Activated T-cell treated with anti-CD3 and anti-CD28 coated beads for 24 hours (primary cell): ENCODE measurements at places on chromosomes 6 and 20.

DNA sequence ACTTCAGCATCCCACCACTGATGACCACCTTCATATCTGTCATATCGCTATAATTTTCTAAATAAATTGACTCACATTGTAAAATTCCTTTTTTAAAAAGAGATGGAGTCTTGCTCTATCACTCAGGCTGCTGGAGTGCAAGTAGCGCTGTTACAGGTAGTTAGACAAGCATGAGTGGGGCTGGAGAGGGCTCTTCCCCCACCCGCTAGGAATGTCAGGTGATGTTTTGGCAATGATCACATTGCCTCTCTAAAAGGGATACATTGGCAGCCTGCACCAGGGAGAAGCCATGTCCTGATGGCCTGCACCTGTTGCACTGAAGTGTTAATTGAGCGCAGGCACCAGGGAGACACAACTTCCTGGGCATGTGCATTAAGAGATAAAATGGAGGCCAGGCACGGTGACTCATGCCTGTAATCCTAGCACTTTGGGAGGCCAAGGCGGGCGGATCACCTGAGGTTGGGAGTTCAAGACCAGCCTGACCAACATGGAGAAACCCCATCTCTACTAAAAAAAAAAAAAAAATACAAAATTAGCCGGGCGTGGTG is 16.9 kb upstream of the SLC22A16 start:
- DNase-seq = no peak

DNA sequence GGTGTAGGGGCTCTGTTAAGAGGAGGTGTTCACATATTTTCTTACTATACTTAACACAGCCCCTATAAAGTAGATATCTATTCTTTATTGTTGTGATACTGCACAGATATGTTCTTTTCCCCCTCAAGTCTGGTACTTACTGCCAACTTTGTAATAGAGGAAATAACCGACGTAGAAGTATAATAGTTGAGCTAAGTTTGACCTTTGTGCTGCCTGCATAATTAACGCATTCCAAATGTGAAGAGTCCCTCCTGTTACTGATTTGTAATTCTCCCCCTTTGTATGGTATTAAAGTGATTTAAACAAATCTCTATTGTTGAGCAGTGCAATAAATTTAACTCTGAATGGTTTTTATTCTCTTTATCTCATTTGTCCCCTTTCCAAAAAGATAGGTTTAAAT is 39.0 kb downstream of the PHF3 start:
- DNase-seq = no peak

DNA sequence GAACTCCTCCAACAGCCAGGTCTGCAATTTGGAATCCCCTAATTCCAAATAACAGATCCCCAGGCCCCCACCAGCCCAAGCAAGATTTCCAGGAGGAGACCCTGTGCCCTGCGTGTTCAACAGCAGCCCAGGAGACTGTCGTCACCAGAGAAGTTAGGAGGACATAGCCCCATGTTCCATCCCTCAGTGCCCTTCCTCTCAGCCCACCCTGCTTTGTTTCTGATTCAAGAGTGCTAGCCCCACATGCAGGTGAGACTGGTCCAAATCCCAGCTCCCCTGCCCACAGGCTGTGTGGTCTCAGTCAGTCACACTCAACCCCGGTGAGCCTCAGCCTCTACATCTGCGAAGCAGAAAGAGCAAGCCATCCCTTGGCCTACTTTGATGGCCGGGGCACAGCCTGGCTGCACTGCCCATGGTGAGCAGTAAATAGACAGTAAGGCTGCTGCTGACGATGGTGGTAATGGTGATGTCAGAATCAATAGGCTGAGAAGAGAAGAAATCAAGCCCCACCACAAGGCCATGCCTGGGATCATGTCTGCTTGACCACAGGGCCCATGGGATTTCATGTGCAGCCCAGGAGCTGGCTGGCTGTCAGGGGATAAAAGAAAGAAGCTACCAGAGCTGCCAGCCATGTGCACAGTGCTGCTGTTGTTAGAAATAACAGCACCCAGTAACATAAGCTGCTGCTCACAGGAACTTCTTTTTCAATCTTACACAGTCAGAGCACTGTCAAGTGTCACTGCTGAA is 51.5 kb upstream of the NXT1 start:
- DNase-seq = no peak

GRCh38 chr6:31152781-31153180 is 4.8 kb downstream of the CCHCR1 start:
- DNase-seq = no peak

DNA sequence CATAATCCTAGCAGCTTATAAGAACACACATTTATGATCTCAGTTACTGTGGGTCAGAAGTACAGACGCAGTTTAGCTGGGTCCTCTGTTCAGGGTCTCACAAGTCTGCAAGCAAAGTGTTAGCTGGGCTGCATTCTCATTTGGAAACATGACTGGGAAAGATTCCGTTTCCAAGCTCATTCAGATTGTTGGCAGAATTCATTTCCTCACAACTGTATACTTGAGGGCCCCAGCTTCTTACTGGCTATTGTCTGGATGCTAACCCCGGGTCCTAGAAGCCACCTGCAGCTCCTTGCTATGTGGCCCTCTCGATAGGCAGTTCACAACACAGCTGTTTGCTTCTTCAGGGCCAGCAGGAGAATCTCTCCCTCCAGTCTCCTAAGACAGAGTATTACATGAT is 13.1 kb downstream of the TCP11 start:
- no peak for DNase-seq

DNA sequence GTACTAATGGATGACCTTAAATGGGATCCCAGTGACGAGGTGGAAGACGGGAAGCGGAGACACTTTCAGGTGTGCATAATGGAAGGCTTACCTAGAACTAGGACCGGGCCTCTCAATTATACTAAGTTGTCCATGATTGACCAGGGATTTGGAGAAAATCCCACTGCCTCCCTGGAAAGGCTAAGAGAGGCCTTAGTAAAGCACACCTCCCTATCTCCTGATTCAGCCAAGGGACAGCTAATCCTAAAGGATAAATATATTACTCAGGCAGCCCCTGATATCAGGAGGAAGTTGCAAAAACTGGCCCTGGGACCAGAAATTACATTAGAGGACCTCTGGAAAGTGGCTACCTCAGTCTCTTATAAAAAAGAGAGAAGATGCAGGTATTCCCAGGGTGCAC is 93.2 kb downstream of the JARID2 start:
- no peak for DNase-seq

DNA sequence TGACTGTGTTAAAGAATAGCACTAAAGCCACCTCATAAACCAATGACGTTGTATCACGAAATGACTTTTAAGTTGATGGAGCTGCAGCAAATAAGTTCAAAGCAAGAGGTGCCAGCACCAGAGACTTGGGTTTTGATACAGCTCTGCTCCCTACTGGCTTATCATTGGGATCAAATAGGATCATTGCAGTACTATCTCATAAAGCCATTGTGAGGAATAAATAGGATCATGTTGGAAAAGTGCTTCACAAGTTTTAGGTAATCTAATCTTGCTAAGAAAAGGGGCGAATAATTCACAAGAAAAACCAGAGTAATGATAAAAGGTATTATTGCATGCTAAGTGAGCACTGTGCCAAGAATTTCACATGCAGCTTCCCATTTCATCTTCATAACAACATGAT is 10.4 kb upstream of the CEP85L start:
- DNase-seq = no peak

- DNase-seq = no peak
These were observed 4.5 kb upstream of the PTCRA start for GRCh38 chr6:42911171-42912021.

DNA sequence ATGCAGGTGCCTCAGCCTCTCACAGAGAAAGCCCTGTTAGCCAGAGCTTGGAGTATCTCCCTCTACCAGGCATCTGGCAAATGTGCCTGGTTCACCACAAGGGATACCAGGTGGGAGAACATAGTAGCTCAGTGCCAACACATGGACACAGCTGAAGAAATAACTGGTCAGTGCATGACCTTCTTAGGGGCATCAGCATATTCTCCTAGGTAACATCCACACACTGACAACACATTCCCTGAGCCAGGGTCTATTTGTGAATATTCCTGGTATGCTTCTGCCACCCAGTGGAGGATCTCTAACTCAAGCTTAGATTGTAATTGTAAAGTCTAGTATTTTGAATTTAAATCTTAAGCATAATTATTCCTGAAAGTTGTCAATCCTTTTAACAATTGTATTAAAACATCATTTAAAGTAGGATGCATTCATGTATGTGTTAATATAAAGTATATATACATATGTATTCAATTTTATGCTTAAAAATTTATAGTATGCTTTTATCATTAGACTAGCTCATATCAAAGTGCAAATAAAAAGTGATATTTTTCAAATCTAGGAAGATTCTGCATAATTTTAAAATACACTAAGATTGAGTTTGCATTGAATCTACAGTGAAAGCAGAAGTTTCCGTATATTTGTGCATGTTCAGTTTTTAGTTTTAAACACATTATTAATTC is 45.3 kb upstream of the COL21A1 start:
- no peak for DNase-seq

DNA sequence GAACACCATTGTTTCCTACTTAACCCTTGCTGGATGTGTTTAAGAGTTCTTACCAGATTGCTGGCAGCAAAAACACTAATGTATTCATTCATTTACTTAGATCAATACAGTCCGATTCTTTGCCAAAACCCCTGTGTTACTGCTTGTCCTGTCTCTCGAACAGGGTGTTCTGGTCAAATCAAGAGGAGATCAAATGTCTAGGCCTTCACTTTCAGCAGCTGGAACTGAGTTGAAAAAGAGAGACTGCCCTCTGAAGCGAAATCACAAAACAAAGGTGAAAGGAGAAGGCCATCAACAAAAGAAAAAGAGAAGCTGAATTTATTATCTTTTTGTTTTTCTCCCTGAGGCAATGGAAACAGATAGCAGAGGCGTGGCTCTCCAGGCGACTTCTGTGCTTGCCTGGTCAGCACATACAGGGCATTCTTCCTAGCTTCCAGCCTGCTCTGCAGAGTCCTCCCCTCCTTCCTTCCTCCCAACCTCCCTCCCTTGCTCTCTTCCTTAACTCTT is 44.1 kb upstream of the GCM1 start:
- DNase-seq = no peak

DNA sequence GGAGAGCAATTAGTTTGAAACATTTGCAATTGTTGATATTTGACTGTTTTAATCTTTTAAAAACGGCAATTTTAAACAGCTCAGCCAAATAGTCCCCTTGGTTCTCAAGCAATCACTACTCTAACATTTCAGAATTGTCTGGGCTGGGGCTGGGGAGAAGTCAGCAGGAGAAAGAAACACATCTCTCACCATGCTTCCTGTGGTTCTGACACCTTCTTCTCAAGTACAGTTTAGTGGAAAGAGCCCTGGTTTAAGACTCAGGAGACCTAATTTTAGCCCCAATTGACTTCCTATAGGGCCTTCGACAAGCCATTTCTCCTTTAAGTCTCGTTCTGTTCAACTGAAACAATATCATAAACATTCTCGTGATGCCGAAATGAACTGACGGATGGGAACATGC is 168.4 kb upstream of the CDYL start:
- no peak for DNase-seq

DNA sequence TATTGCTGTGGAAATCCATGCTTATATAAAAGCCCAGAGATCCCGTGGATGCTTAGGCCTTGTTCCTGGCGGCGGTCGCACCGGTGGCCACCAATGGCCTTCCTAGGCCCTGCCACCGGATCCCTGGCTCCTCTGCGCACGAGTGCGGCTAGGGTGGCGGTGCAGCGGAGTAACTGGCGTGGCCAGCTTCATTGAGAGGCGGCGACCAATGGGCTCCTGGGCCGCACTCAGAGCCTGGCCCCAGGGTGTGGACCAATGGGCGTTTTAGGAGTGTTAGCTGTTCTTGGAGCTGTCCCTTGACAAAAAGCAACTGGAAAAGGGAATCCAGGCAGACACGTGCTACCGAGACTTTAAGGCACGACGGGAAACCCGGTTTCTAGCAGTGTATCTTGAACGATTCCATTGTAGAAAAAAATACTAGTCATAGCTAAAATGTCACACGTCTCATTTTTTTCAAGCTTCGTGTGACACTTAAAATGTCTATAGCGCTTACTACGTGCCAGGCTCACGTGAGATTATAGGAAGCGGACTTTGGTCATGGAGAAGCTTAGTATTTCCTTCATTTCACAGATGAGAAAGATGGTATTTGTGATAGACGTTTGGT is 1.7 kb downstream of the AMD1 start:
- DNase-seq = peak; percentile 41

- DNase-seq = no peak
These were observed 138.1 kb downstream of the ATXN1 start for GRCh38 chr6:16623029-16623653.

DNA sequence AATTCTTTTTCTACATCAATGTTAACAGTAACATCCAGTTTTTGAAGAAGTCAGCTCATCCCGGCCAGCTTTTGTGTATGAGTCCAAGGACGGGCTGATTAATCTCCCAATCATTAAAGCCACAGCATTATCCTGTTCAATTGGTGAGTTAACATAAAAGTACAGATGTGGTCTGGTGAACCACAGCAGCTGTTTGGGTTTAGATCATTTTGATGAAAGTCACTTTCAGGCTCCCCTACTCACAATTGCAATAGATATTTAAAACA is 69.0 kb upstream of the NFATC2 start:
- DNase-seq = no peak

GRCh38 chr6:82144852-82145340 is 102.6 kb downstream of the IBTK start:
- no peak for DNase-seq

DNA sequence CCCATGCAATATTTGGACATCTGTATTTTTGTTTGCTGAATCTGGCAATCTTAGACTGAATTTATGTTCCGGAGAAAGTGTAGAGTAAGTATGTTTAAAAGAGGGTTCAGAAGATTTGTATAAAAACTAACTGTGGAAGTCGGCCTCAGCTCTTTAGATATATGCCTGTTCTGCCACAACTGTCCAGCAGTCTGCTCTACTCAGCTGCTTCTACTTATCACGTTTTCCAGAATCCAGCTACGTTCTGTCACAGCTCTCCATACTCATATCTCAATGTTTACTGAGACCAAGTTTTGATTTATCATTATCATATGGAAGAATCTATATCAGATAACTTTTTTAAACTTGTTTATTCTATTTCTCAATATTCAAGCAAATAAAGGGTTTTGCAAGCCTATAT is 721.3 kb downstream of the EYS start:
- DNase-seq = no peak

GRCh38 chr20:39885975-39886649 is 802.9 kb downstream of the MAFB start:
- DNase-seq = no peak

GRCh38 chr6:15575357-15576033 is 87.3 kb downstream of the DTNBP1 start:
- no peak for DNase-seq

- no peak for DNase-seq
These were observed 33.9 kb upstream of the FAM83D start for GRCh38 chr20:38892091-38892981.

DNA sequence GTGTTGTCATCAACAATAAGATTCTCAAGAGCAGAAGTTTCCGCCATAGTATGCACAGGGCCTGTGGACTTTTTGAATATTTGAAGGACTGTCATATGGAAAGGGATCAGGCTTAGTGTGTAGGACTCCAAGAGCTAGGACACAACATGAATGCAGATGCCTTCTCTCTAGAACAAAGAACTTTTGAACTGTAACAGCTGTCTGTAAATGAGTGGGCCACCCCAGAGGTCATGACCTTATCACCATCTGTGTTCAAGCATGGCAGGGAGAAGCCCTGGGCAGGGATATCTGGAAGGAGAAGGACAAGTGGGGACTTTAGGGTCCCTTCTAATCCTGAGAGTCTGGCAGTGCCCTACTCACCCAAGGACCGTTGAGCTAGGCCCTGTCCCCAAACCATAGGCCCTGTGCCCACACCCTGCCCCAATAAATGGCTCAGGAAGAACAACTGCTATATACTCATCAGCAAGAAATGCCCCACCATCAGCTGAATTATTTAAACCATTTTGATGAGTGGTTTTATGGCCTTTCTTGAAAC is 70.6 kb downstream of the MTHFD1L start:
- DNase-seq = no peak
